ENCODE measurements at places on chromosomes 11 and 22. TPM values are rescaled to one million over a fixed set of nuclear protein-coding genes. Genes with fewer than 3 reads are reported as not detected.

The CRYBA4 gene
- not detected for total RNA-seq

GRCh38 chr11:17077240-17077519, 287 bp downstream of the RPS13 start:
- DNase-seq = no peak

- no peak for DNase-seq
Measured at GRCh38 chr11:119689302-119689701, 39.7 kb downstream of the NECTIN1 start.

DNA sequence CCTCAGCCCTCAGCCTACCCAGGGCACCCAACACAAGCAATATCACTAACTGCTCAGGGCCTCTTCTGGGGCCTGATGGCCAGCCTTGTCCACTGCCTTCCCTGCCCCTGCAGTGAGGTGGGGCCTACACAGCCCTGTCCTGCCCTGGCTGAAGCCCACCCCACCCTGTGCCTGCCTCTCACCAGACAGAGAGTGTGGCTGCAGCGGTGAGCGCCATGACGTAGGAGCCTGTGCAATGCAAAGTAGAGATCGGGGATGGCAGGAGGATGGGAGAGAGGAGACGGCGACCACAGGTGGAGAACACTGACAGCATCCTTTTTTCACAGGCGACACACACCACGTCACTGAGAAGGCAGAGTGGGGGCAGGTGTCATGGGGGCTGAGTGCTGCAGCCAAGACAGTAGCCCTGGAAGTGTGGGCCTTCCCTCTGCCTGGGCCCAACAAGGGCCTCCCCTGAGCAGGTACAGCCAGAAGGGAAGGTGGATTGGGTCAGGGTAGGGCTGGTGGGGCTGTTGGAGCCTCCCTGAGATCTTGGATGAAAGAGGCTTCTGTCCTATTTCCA, 65.3 kb upstream of the CLTCL1 start:
- DNase-seq = no peak

- no peak for DNase-seq
Measured at GRCh38 chr11:12105471-12105870, 4.9 kb upstream of the MICAL2 start.

DNA sequence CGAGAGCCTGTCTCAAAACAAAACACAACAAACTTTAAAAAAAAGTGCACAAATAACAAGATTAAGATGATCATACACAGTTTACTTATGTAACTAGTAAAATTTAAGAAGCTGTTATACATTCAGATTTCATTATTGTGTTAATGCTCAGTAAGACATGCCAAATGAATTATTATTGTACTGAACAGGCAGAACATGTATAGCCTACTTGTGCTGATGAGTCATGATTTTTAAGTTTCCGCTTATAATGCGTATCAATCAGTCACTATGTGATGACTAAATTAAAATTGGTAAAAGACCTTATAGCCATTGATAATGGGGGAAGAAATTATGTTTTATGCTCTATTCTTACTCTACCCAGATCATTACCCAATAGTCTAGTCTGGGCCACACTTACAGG, 20.5 kb upstream of the EXPH5 start:
- no peak for DNase-seq

- no peak for DNase-seq
Measured at GRCh38 chr11:1832211-1832919, 2.4 kb upstream of the SYT8 start.

DNA sequence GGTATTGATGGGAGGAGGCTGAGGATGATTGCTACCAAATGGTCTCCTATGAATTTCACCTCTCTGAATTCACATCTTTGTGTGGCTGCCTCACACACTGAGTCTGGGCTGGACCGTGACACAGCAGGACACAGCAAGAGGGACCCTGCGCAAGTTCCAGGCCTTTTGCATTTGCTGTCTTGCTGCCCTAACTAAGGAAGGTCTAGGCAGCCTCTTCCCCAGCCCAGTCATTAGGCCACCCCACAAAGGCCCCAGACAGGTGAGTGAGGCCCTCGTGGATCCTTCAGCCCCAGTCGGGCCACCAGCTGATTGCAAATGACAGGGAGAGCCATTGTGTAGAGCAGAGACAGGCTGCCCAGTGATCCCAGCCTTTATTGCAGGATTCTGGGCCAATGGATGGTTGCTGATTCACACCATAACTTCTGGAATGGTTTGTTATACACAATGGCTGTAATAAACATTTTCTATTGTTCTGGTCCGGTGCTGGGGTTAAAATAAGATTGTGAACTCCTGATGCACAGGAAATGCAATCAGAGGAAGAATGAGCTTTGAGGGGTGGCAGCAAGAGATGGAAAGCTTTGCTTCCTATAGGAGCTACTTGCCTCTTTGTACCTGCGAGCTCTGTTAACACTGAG, 28.5 kb upstream of the CSNK2A3 start:
- no peak for DNase-seq

DNA sequence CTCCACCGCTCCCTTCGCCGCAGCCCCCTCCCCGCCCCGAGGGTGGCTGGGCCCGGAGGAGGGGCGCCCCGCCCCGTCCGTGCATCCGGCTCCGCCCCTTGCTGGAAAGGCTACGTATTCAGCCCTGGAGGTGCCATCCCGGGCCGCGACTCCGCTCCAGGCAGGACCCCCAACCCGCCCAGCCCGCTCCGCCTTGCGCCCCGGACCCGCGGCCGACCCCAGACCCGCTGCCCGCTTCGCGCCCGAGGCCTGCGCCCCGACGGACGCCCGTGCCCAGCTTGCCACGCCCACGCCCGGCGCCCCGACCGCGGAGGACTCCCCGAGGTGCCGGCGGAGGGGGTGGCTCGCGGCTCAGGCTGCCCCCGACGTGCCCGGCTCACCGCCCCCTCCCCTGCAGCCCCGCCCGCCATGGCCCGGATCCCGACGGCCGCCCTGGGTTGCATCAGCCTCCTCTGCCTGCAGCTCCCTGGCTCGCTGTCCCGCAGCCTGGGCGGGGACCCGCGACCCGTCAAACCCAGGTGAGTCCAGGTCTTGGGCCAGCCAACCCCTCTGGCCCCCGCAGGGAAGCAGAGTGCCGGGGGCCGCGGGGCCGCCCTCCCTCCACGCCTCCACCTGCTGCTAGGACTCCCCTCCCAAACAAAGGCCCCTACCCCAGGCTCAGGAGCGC, at the start of gene ADM2:
Gene ADM2, plus strand, starts transcription at position 104 of the 667 bp plus-strand sequence. Its CDS starts 305 bp downstream, at position 409.
- no peak for DNase-seq

The MS4A3 gene
- total RNA-seq = 18.1 TPM

Measured in skin of body (tissue), 3 donors.